GM23338 (cell line): ENCODE measurements at places on chromosomes 5 and 9.

DNA sequence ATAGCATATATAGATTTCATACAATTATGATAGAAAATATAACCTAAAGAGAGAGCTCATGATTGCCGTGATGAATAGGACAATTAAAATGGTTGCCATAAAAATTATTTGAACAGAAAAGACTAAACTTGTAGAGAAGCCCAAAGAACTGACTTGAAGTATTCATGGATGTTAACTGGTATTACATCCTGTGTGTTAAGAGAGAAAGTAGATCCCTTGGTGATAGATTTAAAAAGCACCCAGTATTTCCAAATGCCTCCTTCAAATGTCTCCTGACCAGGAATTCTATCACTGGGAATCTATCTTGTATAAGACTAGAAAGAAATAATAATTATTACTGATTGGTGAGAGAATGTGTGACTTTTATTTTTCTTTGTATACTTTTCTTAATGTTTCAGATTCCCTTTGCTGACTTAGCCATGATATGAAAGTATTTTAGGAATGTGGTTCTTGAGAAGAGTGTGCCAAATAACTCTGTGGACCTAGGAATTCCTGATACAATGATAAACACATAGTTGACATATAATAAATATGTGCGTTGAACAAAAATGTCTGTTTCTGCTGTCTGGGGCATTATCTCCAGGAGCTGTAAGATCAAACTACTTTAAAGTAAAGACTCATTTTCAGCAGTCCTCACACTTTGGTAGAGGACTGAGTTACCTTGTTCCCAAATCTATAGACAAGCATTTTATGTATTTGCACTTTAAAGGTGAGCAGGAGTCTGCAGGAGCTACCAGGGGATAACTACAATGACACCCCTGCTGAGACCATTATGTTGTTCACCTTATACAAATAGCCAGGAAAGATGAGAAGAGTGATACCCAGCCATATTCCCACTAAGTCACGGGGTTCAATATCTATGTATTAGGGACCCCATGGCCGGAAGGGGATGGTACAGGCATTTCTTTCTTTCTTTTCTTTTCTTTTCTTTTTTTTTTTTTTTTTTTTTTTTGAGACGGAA lies 211.1 kb upstream of the TLE4 start:
- peak; percentile 72 for DNase-seq

DNA sequence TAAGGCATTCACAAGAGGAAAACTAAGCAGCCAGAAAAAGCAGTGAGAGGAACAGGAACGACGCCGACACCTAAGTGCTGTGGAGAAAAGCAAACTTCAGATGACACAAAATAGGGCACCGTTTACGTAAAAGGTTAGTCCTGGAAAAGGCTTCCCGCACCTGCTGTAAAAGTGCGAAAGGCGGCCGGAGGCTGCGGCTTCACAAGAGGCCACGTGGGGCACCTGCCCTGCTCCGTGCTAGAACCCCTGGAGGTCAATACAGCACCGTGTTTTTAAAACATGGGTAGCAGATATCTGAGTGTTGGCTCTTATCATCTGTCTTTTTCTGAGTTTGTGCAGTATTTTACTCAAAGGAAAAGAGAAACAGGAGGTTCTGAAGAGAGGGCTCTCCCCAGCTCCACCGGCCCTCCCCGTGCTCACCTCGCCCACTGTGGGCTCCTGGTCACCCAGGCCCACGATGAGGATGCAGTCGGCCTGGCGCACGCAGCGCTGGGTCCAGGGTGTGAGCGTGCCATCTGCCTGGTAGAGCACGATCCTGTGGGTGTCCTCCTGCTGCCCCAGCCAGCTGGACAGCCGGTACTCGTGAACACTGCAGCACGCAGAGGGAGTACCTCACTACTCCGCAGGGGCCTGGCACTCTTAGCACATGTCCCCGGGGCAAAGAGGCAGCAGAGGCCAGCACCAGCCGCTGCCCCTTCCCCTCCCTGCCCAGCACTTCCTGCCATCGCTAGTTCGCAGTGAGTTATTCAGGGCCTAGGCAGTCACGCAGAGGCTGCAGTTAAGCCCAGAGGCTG lies 21.0 kb upstream of the NSMF start:
- DNase-seq, result peak; percentile 40

DNA sequence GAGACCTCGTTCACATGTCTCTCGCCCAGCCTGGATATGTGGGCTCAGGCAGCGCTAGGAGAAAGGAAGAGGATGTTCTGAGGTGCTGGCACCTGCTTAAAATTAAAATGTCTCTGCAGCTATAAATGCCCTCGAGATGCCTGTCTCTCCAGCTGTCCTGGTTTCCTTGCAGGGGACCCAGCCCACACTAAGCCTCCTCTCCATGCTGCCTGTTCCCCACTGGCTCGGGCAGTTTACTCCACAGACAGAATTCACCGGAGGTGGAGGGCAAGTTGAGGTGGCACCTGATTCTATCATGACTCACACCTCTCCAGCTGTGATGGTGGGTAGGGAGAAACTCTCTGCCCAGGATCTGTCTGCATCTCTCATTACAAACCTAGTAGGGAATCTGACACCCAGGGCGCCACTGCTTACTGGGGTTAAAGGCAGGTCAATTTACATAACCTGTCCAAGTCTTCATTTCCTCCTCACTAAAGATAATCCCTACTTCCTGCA lies 420.9 kb downstream of the SPOCK1 start:
- DNase-seq, result peak; percentile 11

- DNase-seq, result no peak
Measured at GRCh38 chr5:143085319-143085917, 315.2 kb downstream of the ARHGAP26 start.
